ENCODE measurements at places on chromosomes 7 and 10.

DNA sequence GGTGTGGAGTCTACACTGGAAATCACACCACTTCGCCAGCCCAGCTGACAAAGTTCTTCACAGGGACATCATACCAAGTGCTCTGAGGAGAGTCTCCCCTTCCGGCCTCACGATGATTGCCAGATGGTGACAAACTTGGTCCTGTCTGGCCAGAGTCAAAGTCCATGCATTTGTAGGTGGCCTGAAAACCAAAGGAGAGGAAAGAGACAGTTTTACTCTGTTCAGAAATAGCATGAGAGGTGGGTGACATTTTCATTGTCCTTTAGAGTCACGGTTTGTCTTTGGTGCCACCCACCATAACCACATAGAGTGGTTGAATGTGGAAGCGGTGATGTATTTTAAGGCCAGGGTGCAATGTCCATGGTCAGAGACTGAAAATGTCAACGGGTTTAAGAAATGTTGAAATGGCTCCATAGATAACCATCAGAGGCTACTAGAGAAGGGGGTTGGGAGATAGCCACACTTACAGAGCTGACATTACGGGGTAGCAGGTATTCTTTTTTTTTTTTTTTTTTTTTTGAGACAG lies 33.0 kb downstream of the BTBD16 start:
- DNase-seq = no peak

GRCh38 chr7:138396251-138397070 lies 63.6 kb upstream of the TRIM24 start:
- no peak for DNase-seq

DNA sequence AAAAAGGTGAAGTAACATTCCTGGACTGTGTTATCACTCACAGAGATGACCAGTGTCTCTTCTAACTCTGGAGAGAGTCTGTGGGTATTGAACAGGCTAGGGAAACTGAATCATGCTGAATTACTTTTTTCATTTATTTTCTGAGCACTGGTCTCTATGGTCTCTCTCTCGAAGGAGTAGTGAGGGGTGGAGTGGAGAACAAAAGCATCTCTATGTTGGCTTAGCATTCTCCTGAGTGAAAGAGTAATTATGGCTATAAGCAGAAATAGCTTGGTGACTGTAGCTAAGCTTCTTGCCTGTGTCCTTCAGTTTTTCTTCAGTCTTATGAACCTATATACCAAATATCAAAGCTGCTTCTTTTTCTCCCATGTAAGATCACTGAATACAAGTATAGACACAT lies 64.6 kb upstream of the PTN start:
- no peak for DNase-seq

DNA sequence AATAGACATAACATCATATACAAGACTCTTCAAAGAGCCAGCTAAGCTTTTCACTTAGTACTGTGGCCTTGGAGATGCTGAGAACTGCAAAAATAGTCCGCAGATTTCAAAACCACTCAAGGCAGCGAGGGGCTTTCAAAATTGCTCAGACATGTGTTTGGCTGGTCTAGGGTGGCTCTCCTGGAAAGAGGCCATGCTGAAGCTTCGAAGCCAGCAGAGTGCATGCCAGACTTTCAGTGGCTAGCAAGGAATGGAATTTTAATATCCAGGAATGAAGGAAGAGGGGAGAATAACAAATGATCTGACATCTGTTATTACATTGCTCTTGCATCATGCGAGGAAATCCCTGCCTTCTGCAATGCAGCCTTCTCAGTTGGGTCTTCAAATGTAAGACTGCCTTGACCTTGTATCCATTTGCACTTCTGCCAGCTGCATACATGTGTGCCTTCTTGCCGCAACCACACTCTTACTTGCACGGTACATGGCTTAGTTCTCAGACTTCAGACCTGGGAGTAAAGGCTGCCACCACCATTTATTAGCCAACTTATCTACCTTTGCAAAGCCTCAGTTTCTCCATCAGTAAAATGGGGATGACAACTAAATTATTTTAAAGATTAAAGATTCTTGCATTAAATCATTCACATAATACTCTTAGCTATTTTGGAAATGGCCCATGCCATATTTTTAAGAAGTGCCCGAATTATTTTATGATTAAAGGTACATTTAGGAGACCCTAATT lies 55.9 kb downstream of the ITIH5 start:
- DNase-seq = no peak

- DNase-seq = no peak
Observed at GRCh38 chr7:156948361-156948760, 1.2 kb upstream of the NOM1 start.

DNA sequence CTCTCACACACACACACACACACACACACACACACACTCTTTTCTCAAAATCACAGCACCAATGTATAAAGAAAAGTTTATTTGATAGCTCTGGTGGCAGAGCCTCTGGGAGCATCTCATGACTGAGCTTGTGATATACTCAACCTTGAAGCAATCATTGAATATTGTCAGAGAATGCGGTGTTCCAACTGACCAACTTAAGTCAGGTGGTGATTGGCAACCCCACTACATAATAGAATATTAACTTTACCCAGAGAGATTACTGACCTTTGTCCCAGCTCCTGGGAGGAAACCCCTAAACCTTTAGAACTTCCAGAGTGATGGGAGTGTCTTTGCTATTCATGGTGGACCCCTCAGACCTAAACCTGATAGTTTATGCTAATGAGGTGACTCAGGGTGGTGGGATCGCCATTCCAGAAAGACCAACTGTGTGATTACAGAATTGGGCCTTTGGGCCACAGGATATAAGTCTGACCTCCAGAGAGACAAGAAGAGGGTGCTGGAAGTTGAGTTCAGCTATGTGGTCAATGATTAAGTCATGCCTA lies 143.1 kb downstream of the OTUD1 start:
- no peak for DNase-seq

DNA sequence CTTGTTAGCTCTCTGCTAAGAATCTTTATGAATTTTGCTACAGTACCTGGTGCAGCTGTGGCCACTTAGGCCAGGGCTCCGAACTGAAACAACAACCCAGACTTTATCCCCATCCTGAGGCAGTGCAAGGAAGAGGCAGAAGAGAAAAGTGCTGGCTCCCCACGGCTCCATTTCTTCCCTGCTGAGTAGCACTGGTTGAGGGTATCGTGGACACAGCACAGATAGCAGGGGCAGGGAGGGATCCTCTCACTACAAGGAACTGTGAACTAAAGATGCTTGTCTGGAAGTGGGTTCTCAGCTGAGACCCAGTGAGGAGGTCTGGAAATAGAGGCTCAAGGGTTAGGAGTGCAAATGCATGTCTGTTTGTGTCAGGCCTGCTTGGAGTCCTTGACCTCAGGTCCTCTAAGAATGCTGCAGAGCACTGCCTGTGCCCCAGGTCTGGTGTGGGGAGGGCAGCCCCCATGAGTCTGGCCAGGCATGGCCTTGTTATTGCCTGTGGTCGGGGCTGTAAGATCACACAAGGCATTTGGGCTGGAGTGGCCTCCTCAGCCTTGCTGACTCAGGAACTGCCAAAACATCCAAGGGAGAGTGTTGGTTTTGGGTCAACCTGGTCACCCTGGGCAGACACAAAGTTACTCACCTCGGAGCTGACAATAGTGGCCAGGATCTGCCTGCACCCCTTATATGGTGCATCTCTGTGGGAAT lies 58.1 kb downstream of the DMBT1 start:
- no peak for DNase-seq

GRCh38 chr10:101708870-101709269 lies 13.9 kb upstream of the FBXW4 start:
- no peak for DNase-seq
